ENCODE measurements at places on chromosomes 6 and 20.

GRCh38 chr6:38755207-38755606 lies 40.1 kb downstream of the DNAH8 start:
- DNase-seq, result no peak

DNA sequence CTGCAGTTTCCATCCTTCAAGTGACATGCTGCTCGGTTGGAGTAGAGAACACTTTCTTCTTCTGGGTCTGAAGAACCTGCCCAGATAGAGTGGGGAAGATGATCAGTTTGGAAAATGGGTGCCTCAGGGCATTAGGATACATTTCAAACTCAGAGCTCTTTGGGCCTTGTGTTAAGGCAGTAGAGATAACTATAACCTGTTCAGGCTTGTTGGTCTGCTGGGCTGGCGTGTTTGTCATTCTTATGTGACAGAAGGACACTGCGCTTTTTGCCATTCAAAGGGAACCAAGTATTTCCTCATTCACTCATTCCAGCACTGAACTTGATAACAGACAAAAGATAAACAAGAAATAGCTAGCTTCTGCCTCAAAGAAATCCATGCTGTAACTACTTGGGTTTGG lies 3.8 kb downstream of the TOMM34 start:
- DNase-seq, result no peak

DNA sequence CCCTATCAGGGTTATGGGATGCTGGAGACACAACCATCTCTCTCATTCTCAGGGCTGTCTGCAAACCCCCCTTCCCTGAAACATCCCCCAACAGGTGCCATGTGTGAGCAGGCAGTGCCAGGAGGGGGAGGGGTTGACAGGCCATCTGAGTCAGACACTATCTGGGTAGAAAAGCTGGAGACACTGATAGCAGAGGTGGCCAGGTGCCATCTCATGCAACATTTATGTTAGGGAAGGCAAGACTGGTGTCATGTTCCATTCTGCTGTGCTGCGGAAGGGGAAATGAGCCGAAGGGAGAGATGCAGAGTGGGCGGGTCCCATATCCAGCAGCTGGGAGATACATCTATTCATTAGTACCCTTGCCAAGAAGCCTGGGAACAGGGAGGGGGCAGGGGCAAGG lies 3.5 kb downstream of the LHFPL5 start:
- no peak for DNase-seq

- no peak for DNase-seq
Measured at GRCh38 chr20:3704087-3704486, 8.3 kb downstream of the SIGLEC1 start.

DNA sequence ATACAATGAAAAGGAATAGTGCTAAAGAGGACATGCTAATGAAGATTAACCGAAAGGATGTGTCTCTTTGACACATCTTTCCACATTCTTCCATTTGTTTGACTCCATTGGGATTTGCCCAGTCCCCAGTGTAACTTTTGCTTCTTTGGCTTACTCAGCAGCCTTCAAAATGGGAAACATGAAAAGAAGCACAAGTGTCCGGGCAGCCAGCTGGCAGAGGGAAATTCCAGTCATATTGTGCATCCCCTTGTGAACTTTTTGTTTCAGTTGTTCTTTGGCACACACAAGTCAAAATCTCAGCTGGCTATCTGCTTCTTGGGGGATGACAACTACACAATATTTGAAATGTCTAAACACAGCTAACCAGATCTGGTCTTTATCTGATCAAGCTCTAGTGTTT lies 157.4 kb downstream of the OGFRL1 start:
- DNase-seq, result no peak

DNA sequence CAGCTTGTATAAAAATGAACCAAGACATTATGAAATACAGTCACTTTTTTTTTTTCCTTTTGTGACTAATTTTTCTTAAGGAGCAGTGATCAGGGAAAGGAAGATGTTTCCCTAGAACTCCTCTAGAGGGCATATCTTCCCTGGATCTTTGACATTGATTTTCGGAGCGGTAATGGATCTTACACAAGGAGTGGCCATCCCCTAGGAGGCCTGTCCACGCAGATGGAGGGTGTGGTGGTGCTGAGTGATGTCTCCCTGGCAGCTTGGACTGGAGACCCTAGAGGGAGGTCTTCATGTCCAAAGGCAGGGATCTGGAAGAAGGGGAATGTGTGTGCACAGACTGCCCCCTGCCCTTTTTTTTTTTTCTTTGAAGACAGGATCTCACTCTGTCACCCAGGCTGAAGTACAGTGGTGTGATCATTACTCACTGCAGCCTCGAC lies 7.0 kb upstream of the KIFC1 start:
- DNase-seq, result no peak

GRCh38 chr6:105227295-105227767 lies 47.5 kb upstream of the POPDC3 start:
- no peak for DNase-seq

- no peak for DNase-seq
Measured at GRCh38 chr6:68967549-68968300, 332.6 kb downstream of the ADGRB3 start.

- no peak for DNase-seq
Measured at GRCh38 chr20:2952766-2953165, 79.5 kb downstream of the PTPRA start.

Data from kidney epithelial cell (primary cell).